ENCODE measurements at places on chromosomes 6 and 20.

GRCh38 chr6:108116546-108117426 lies 42.2 kb upstream of the OSTM1 start:
- DNase-seq, result no peak

DNA sequence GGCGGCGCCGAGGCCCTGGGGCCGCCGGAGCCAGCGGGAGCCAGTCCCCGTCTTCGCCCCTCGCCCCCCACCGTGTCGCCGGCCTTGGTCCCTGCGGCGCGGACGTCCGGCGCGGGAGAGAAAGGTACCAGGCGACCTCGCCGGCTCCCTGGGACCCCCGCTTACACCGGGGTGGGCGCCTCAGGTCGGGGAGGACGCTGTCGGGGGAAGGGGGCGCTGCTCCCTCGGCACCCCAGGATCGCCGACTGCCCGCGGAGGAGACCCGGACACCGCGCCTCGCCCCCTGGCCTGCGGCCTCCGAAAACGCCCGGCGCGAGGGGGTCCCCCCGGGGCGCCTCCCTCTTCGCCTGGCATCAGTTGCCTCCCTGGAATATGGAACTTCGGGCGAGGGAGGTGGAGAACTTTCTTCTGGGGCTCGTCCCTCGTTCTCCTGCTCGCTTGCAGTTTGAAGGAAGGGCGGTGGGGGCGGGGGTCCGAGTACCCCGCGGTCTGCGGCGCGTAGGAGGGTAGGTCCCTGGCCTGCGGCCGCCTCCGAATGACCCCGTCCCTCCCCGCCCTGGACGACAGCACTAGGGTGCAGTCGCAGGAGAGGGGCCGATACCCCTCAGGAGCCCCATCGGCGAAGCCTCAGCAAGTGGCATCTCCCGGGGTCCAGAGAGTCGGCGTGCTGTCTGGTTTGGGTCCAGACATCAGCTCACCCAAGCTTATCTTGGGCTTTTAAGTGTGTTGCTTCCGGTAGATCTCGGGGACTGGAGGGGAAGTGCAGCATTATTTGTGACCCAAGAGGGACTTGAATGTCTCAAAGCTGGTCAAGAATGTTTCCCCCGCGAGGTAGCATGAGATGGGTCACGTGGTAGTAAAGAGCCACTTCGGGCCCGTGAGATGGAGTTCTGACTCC lies 549 bp downstream of the ANKRD6 start:
- no peak for DNase-seq

DNA sequence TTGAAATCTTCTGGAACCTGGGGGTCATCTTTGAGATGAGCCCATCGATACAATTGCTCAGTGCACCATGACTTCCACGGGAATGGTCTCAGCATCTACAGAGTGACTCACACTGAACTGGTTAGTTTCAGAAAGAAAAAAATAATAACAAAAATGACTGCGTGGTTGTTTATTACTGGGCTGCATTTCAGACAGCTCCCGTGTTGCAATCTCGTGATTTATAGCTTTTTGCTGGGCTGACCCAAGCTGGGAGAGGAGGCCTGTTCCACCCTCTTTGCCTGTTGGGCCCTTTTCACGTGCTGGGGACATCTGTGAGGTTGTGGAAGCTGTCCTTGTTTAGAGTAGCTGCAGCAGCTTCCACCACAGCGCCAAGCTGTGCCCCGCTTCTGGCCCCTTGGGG lies 225.5 kb downstream of the BMP7 start:
- no peak for DNase-seq

GRCh38 chr6:167300902-167301777 lies 10.0 kb downstream of the UNC93A start:
- DNase-seq, result no peak

DNA sequence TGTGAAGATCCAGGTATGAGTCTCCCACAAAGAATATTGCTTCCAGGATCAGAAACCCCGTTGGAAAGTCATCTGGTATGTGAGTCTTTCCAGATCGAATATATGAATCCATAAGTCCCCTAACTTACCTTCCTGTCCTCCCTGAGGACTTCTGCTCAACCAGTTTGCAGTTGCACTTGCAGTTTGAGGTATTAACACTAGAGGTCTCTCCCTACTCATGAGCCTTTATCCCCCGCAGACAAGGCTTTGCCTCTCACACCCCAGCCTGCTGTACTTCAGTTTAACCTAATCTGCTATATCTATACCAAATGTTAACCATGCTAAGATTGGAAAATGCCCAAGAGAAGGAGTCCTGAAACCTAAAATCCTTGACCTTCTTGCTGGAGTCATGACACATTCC lies 135.3 kb upstream of the DEFB112 start:
- peak; percentile 10 for DNase-seq

DNA sequence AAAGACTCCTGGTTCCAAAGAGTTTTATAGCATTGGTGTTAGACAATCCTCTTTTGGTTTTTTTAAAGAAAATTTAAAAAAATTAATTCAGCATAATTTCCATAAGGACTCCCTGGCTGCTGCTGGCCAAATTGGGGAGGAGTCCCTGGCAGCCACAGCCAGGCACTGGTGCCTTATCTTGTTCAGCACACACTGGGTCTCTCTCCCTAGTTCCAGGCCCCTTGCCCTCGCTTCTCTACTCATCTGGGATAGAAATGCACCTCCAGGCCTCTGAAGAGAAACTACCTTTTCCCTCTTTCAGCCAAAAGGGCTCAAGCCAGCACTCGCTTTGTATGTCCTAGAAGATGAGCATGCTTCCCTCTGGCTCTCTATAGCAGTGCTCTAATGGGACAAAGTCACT lies 13.4 kb upstream of the MAPK13 start:
- no peak for DNase-seq

DNA sequence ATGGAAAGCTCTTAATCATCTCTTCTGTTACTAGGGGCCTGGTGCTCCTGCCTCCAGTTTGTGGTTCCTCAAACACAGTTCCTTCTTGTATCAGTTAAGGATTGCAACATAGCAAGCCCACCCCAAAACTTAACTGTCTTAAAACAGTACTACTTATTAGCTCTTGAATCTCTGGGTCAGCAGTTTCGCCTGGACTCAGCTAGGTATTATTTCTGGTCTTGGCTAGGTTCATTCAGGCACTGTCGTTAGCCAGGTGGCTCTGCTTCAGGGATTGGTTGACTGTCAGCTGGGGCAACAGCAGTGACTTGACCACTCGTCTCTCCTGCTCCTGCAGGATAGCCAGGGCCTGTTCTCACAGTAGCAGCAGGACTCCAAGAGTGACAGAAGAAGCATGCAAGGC lies 30.0 kb upstream of the RALY start:
- DNase-seq, result no peak

GRCh38 chr6:110359556-110359955 lies 1.4 kb upstream of the METTL24 start:
- DNase-seq, result no peak

DNA sequence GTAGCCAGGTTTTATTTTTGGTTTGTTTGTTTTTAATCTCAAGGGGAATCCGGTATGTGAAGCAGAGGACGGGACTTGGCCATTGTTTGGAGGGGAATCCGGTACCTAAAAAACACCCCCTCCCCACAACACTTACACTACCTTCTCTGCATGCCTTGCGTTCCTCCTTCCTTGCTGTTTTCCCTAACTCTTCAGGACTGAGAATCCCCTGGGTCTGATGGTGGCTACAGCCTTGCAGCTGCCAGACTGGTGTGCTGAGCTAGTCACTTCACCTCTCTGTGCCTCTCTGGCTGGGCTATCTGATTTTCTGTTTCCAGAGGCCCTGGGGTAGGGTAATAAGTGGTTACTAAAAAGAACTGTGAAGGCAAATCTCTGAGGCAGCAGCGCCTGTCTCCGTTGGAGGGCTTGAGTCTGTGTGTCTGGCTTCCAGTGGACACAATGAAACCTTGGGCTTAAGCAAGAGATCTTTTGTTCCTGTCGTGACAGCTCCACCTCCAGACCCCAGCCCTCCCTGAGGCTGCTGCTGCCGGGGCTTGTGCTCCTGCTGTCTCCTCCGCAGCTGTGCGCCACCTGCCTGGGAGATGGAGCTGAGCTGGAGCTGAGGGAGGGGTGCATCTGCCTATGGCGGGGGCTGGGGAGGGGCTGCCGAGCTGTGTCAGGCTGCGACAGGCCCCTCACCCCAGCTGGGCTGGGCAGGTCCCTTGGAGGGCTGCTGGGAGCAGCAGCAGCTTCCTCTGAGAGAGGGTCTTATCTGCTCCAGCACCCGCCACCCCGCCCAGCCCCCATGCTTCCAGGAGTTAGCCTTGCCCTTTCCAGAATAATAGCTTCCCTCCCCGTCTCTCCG lies 65.8 kb upstream of the CCDC167 start:
- DNase-seq, result no peak

- DNase-seq, result no peak
Measured at GRCh38 chr6:8064638-8065518, 689 bp upstream of the BLOC1S5 start.

- no peak for DNase-seq
Measured at GRCh38 chr6:166567107-166567506, 19.4 kb downstream of the RAMACL start.

- no peak for DNase-seq
Measured at GRCh38 chr6:37698264-37699137, 818 bp upstream of the MDGA1 start.

- no peak for DNase-seq
Measured at GRCh38 chr6:13729891-13730290, 18.3 kb upstream of the RANBP9 start.

GRCh38 chr6:140684776-140685550 lies 1310.5 kb upstream of the CITED2 start:
- no peak for DNase-seq

DNA sequence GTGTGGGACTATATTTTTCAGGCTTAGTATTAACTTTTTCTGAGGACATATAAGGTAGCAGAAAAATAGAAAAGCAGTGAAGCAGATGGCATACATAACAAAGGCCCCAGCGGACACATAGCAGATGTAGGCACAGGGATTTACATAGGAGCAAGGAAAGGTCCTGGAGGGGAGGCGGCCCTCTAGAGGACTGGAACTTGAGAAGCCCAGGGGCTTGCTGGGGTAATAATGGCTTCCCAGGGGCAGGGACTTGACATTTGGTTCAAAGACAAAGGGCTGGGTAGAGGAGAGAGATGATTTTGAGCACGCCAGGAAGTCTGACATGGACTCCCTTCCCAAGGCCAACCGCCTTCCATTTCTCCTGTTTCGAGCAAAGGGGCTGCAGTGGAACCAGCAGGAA lies 31.7 kb upstream of the OSTM1 start:
- DNase-seq, result no peak

GRCh38 chr20:53847139-53847836 lies 223.1 kb downstream of the BCAS1 start:
- no peak for DNase-seq

DNA sequence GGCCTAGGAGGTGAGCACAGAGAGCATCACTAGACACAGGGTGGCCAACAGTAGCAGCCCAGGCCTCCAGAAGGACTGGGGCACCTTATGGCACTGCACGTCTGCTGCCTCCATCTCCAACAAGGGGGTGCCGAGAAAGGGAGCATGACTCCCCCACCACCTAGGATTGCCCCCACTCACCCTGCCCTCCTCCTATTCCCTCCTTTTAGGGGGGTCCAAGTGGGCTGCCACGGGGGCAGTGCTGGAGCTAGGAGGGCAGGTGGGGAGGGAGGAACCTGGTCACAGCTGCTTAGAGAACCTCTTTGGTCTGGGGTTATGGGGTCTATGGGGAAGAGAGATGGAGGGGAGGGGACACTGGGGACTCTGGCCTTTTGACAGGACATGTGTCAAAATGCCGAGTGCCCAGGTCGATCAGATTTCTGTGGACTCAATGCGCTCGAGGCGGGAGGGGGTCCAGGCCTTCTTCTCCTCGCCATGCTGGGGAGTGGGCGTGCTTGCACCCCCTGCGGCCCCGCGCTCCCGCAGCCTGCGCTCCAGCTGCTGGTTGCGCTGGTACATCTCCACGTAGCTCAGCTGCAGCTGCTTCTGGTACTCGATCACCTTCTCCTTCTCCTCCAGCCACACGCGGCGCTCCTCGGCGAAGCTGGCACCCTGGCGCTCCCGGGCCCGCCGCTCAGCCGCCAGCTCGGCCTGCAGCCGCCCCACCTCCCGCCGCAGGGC lies 4.5 kb upstream of the FASTKD5 start:
- DNase-seq, result no peak

- DNase-seq, result no peak
Measured at GRCh38 chr6:37134396-37135191, 35.4 kb upstream of the PIM1 start.

- DNase-seq, result no peak
Measured at GRCh38 chr6:42128460-42129359, 13.7 kb downstream of the C6orf132 start.

DNA sequence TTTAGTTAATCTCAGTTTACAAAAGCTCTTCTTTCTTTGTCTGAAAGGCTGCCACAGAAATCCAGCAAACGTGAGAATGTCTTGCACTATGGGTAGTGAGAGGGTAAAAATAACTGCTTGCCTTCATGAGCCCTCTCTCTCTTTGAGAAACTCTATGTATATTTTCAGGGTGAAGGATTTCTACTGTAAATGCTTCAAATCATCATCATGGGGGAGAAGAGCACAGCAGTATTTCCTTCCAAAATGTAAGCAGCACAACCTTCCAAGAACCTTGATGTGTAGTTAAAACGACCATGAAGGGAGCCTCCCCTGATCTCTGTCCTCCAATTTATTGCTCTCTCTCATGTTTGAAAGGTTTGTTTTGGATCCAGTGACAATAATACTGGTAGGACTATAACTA lies 141.3 kb upstream of the CENPW start:
- DNase-seq, result no peak

GRCh38 chr20:64065974-64066343 lies 3.0 kb downstream of the TCEA2 start:
- no peak for DNase-seq

DNA sequence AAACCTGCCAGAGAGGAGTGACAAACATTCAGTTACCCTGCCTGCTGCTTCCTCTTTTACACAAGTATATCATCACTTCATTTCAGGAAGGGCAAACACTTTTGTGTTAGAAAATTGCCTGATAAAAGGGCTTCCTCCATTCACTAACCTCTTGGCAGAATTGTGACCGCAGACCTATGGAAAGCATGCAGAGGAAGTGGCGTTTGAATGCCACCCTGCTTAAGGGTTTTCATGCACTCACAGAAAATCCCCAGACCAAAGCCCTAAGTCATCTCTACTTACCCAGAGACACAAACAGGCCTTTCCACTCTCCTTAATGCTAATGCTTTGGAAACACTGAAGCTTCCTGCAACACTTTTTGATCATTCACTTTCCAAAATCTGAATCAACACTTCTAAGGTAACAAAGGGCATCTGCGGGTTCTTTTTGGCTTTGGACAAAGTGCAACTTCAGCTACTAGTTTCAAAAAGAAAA lies 22.1 kb upstream of the RALGAPA2 start:
- DNase-seq, result no peak

DNA sequence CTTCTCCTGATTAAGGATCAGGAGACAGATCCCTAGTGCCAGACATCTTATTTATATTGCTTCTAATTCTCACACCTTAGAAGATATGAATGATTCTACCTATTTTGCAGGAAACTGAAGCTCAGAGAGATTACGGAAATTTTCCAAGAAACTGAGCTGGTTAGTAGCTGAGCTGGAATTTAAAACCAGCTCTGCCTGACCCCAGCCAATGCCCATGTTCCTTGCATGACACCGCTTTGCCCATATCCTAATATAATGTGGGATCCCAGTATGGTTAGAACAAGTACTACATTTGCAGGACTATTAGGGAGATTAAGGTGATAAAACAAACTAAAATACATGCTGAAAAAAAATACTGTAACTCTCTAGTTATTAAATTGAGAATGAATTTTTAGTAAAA lies 1.9 kb downstream of the TMEM30A start:
- DNase-seq, result no peak

GRCh38 chr20:45860560-45861220 lies 3.3 kb downstream of the ZSWIM3 start:
- DNase-seq, result no peak

GRCh38 chr6:56977192-56977591 lies 22.3 kb downstream of the BEND6 start:
- DNase-seq, result no peak

- DNase-seq, result no peak
Measured at GRCh38 chr6:112237066-112237465, 17.3 kb downstream of the LAMA4 start.

Measured in putamen (tissue), 1 donor.